Putamen (tissue), 1 donor: ENCODE measurements at places on chromosomes 7 and 10.
A peak's percentile ranks its signal among the peaks of the same experiment; 100 is the strongest.

DNA sequence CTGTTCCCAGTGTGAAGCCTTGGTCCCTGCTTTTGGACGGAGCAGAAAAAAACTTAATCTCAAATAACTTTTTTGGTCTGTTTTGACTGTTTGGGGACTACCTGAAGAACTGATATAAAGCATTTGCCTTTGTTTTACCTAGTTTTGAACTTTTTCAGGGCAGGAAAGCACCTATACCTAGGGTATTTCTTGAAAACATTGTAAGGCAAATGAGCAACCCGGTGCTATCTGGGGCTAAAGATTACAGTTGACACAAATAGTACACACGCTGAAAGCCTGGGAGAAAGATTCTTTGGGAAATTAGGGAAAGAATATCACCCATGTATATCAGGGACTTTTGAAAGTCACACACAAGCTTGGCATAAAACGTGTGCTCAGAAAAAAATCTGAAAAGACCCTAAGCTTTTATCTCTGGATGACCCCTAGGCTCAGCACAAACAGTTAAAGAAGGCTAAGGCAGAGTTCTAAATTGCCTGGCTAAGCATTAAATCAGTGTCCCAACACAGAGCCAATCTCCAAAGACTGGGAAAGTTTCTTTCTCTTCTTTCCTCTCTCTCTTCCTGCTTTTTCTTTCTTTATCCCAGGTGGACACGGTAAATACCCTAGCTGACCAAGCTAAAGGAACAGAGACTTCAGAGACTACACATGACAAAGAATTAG lies 389.8 kb downstream of the SH2D4B start:
- no peak for DNase-seq

- DNase-seq, result peak; percentile 25
These were observed 277.6 kb downstream of the REEP3 start for GRCh38 chr10:63798599-63799498.

DNA sequence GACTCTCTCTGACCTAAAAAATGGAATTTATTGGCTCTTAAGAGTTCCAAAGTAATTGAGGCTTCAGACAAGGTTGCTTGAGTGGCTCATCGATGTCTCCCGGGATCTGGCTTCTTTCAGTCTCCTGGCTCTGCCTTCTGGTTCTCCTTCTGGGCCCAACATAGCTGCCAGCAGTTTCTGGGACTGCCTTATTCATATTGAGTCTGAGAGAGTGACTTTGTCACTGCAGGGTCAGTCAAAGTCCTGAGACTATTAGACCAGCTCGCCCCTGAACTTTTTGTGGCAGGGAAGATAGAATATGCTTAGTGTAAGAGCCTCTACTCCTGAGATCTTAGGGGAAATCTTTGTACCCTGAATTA lies 94.0 kb downstream of the MMRN2 start:
- no peak for DNase-seq

DNA sequence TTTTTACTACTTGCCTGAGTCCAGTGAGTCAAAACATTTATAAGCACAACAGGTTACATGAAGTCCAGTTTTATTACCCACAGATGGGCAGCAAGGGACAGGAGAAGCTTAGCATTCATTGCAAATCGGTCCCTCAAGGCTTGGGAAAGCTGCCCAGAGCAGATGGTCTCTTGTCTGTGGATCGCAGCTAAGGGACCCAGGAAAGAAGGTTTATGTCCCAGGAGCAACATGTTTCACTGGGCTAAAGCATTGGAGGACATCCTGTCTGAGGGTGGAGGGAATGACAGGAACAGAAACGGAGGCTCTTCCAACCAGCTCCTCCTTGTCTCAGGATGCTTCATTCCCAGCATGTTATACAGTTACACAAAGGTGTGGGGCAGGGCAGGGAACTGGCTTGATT lies 39.3 kb downstream of the TRIM24 start:
- DNase-seq, result no peak
